ENCODE measurements at places on chromosomes 7 and 10.

- peak; percentile 62 for DNase-seq
Measured at GRCh38 chr7:34928052-34928451, 109.2 kb downstream of the DPY19L1 start.

DNA sequence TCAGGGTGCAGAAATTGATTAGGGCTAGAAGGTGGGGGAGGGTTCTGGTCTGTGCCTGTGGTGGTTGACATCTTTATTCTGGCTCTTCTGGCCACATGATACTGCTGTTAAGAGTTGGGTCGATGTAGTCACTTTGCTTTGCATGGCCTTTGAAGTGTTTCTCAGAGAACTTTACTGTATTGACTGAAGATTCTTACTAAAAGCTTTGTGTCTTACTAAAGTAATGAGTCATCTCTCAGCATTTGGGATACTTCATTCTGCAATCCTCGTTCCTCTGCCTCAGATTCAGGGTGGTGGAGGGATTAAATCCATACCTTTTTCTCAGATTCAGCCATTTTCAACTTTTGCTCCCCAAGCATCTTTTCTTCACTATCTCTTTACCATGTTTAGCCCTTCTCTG lies 38.6 kb downstream of the STEAP4 start:
- no peak for DNase-seq

DNA sequence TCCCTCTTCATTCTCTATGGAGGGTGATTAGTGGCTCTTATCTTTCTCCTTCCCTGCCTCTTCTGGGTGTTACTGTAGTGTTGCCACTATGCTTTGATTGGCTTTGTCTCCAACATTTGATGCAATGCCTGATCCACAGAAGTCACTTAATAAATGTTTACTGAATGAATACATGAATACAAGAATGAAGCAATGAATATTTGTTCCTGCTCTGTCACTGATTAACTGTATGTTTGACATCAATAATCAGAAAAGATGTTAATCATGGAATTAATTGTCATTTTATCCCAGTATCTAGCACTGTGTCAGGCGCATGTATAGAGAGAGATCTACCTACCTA lies 4.3 kb downstream of the ANK3 start:
- DNase-seq, result no peak

- no peak for DNase-seq
Measured at GRCh38 chr7:15495170-15495569, 66.6 kb downstream of the AGMO start.

- no peak for DNase-seq
Measured at GRCh38 chr10:112583236-112583939, 136.4 kb downstream of the VTI1A start.

DNA sequence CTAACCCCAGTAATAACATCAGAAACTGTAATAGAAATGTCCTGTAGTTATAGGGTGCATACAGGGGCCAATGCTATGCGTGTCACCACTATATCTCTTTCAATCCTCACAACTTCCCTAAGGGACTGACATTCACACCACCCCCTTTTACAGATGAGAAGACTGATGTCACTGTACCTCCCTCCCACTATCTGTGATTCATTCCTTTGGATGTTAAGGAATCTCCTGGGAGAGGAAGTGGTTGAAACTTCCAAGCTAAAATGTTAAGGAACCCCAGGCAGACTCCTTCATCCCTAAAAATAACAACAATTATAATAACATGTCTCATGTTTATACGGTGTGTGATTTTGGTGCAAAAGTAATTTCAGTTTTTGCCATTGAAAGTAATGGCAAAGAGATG lies 5.4 kb downstream of the COL13A1 start:
- DNase-seq, result no peak

- DNase-seq, result no peak
Measured at GRCh38 chr7:80247144-80247543, 112.5 kb downstream of the GNAI1 start.

GRCh38 chr10:4231439-4231838 lies 446.4 kb upstream of the KLF6 start:
- DNase-seq, result no peak

DNA sequence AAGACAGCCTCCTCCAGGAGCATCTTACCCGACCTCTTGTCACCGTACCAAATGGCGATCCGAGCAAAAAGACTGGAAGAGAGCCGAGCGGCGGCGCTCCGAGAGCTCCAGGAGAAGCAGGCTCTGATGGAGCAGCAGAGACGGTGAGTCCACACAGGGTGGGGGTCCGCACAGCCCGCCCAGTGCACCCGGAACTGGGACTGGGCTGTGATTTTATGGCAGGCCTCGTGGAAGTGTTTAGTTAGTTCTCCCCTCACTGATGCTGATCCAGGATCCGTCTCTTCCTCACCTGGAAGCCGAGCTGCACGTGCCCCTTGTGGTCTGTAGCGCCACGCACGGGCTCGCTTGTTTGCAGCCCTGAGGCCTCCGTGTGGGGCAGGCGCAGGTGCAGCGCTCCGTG lies 19.6 kb downstream of the LRRC27 start:
- DNase-seq, result no peak

Measured in activated naive CD8-positive, alpha-beta T cell treated with anti-CD3 and anti-CD28 coated beads, Interleukin-2, amount 50 U/mL, for 24 hours (primary cell).